ENCODE measurements at places on chromosomes 16 and 17.

DNA sequence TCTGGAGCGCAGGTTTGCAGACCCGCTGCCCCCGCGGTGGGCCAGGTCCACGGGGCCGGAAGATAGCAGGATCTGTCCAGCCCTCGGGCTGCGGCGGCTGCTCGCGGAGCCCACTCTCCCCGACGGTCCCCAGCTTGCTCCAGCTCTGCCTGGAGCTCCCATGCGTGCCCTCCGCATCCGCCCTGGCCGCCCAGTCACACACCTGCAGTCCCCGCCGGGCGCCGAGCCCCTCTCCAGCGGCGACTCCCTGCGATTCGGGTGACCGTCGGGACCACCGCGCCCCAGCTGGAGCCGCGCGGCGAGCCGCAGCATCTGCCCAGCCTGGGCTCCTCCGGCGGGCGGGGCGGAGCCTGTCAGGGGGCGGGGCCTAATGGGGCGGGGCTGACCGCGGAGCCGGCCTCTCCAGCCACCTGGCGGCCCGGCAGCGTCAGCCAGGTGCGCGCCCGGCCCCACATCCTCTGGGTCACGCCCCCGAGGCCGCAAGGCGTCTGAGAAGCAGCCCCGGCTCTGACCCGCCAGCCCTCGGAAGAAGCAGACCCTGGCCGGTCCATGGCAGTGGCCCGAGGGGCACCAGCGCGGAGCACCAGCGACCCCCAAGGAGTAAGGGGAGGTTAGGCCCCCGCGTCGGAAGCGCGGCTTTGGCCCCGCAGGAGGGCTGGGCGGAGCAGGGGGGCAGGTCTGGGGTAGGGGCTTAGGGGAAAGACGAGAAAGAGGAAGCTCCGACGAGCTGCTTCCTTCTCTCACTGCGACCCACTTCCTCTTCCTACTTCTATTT is at the start of gene PIK3R5:
PIK3R5 (minus strand) TSS at position 314 of the 775 bp plus-strand sequence. CDS start 54,213 bp downstream, outside the sequence.
- peak; percentile 71 for DNase-seq

DNA sequence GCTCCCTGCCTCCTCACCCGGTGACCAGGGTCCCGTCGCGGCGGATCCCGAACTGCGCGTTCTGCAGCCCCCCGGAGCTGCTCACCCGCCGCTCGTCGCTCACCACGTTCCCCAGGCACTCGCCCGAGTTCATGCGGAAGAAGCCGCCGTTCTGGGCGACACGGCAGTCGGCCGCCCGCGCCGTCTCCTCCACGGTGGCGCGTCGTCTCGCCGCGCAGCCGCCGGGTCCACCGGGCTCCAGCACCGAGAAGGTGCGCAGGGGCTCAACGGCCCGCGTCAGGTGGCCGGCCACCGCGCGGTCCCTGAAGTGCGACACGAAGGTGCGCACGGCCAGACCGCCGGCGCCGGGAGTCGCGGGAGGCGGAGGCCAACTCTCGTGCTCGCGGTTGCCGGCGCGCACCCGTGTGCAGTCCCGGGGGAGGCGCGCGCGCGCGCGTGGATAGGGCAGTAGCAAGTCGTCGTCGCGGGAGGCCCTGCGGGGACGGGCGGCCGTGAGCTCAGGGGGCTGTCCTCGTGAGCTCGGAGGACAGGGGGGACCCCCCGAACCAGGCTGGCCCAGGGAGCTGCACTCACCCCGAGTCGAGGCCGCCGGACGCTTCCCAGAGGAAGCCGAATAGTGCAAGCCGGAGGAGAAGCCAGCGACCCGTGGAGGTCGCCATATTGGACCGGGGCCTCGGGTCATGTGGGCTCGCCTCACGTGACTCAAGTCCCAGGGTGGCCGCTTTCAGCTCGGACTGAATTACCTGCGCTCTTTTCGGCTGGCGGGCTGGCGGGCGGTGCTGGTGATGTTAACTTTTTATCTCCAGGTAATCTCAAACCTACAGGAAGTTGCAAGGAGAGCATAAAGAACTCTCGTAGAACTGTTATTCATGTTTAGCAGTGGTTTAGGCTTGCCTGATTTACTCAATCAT is at the start of gene NAGPA:
NAGPA (minus strand) TSS at position 680 of the 911 bp plus-strand sequence; CDS start at position 659, 21 bp downstream.
- DNase-seq: peak; percentile 73

DNA sequence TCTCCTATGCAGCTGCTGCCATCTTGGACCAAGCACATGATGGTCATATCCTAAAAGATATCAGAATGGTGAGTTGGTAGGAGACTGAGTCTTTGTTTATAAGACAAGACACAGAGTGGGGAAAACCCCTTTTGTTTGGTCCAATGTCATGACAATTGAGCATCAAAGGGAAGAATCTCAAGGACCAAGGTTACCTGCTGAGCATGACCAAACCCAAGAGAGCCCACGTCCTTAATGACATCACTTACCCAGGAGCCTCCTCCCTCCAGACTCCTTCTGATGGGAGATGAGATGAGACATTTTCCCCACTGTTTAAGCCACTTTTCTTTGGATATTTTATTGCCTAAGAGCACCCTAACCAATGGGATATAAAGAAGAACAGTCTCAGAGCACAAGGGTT is 478.1 kb downstream of the NPIPA7 start:
- no peak for DNase-seq

DNA sequence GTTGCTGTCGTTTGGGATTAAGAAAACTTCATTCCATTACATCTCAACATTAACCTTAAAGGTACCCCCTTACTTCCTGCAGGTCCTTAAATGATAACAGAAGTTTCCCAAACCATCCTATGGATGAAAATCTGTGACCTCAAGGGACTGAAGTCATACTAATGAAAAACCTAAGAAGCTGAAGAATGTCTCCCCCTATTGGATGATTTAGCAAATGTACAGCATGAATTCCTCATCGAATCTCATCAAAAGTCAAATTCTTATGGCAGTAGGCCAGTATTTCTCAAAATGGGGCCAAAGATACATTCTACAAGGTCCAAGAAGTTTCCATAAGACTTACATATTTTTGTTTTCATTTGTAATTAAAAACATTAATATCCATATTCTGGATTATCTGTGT is 13.5 kb downstream of the SCO1 start:
- DNase-seq: no peak

DNA sequence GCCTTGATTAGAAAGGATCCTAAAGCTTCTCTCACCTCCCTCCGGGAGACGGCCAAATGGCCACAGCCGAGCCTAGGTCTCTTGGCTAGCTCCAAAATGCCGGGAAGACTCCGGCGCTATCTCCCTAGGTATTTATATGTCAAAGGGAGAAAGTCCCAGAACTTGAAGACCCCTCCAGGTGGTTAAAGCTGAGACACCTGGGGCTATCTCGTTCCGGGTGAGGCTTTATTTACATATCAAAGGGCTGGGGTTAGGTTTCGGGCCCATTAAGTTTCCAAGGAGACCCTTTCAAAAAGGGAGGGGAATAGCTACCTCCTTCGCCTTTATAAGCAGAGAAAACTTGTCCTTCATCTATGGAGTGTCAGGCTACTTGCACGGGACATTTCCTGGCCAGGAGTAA is 70.9 kb upstream of the KIFC3 start:
- DNase-seq: no peak

DNA sequence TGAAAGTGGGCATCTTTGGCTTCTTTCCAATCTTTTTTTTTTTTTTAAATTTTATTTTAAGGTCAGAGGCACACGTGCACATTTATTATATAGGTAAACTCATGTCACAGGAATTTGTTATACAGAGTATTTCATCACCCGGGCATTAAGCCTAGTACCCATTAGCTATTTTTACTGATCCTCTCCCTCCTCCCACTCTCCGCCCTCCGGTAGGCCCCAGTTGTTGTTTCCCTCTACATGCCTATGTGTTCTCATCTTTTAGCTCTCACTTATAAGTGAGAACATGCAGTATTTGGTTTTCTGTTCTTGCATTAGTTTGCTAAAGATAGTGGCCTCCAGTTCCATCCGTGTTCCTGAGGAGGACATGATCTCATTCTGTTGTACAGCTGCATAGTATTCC is 108.5 kb downstream of the CYB561 start:
- DNase-seq: no peak

- peak; percentile 69 for DNase-seq
Observed at GRCh38 chr16:77212741-77213541, 13.7 kb downstream of the SYCE1L start.

GRCh38 chr17:40551879-40552768 is 13.1 kb downstream of the CCR7 start:
- DNase-seq: no peak

DNA sequence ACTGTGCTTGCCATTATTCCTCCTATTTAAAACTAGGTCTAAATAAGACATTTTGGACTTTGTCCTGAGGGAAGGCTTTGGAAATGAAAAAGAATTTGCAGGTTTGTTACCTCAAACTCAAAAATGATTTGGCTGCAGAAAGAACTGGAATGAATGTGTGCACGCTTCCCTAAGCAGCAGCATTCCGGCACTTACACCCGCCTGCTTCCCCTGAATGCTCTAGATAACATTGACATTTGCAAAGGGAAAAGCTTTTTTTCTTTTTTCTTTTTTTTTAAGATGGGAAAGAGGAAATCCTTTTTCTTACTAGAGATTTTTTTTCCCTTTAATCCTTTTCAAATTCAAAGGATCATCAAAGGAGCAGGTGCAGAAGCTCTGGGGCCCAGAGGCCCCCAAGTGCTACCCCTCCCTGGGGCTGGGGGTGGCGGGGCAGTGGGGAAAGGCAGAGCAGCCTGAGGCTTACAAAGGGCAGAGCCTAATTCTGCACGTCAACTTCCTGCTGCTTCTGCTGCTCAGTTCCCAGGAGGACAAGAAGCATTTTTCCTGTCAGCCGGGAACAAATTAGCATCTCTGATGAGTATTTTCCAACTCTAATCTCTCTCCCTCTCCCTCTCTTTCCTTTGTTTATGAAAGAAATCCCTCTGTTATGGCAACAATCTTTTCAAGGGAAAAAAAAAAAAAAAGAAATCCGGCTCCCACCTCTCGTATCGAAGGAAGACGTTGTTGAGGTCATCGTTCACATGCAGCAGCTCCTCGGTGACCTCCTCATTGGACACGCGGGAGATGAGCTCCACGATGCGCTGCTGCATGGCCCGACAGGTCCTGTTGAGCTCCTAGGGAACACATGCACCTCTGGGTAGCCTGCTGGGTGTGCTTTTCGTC is 32.1 kb upstream of the SREBF1 start:
- no peak for DNase-seq

DNA sequence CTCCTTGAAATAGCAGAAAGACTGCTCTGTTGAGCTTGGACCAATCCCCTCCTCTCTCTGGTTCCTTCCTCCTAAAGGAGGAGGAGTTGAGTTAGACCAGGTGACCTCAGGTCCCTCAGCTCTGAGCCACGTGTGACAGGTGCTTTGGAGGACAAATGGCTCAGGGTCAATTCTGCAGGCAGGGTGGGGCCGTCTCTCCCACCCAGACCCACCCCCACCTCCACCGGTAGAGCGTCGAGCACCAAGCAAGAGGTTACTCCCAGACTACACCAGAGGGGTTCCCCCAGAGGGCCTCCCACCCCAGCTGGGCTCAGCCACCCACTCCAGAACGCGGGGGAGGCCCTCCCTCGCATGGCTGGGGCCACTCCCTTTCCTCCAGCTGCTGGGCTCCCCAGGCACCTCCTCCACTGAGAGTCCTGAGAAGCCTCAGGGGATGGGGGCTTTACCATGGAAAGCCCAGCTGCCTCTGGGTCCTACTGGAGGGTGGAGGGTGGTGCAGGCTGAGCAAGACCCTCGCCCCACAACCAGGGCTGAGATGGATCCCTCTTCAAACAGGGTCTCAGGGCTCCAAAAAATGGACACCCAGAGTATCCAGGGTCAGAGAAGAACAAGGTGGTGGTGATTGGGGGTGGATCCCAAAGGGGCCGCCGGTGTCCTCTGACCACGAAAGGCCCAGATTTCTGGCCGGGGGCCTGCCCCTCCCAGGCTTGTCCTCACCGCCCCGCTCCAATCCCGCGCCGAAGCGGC is 7.6 kb downstream of the MYO1C start:
- peak; percentile 33 for DNase-seq

GRCh38 chr16:89965447-89966225 is 17.1 kb downstream of the DEF8 start:
- no peak for DNase-seq

DNA sequence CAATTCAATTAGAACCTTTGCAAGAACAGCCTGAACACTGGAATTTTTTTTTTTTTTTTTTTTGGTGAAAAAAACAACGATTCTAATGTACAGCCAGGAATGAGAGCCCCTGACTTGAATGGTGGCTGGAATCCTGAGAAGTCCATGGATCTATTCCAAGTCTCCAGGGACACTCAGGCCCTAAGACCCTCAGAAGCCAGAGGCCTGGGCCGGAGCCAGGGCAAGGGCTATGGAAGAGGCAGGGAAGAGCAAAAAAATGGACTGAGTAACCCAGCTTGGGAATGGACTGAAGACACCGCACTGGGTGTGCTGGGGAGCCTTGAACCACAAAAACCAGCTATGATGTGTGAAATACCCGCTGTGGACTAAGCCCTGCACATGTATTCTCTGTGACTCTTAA is 60.3 kb upstream of the LHX1 start:
- DNase-seq: no peak

- DNase-seq: no peak
Observed at GRCh38 chr17:32558997-32559650, 72.3 kb downstream of the CDK5R1 start.

DNA sequence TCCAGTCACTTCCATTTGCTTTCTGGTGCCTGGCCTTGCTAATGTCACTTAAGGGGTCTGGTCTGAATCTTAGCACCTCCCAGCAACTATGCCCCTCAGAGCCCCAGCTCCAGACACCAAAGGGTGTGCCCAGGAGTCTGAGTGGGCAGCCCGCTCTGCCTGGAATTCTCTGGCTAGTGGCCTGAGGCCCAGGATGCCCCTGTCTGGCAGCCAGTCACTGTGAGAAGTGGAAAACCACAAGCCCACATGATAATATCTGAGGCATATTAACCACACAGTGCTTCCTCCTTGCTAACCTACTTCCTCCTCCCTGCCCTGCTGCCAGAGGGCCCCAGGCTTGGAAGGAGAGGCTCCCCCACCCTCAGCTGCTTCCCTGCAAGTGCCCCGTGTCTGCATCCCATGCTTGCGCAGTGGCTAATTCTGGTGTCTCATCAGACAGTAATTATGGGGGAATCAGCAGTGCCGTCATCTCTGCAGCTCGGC is 14.0 kb downstream of the SRCIN1 start:
- no peak for DNase-seq

DNA sequence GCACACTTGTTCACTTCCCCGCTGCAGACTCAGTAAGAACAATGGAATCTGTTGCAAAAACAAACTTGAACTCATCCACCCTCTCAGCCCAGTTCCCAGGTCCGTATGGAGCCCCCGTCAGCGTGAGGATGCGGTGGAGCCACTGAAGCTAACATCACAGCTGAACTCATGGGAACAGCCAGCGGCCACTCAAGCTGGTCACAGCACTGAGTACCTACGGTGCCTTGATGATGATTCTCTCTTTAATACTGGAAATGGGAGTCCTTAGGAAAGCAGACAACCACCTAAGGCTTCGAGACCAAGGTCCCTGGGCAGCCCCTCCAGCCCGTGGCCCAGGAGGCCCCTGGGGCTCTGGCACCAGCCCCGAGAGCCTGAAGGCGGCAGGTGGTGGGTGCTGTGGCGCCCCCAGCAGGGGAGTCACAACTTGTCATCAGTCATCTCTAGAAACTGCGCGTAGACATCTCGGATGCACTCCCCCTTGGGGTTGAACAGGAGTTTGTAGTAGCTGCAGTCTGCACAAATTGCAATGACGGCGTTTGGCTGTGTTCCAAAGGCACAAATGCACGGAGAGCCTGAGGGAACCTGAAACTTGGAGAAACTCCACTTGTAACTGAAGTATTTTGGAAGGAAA is 31.0 kb upstream of the RHOT1 start:
- no peak for DNase-seq

GRCh38 chr17:59641799-59642484 is 22.2 kb downstream of the CLTC start:
- no peak for DNase-seq

- DNase-seq: no peak
Observed at GRCh38 chr17:50128441-50129352, 1.3 kb downstream of the SAMD14 start.

GRCh38 chr17:73337330-73337710 is 25.5 kb upstream of the CDC42EP4 start:
- DNase-seq: no peak

All from activated T-cell treated with anti-CD3 and anti-CD28 coated beads for 1 hour (primary cell).